ENCODE measurements at places on chromosomes 5 and 9.

- peak; percentile 65 for DNase-seq
These were observed 798 bp downstream of the REEP5 start for GRCh38 chr5:112921026-112921832.

GRCh38 chr9:17938035-17938655, 359.3 kb downstream of the SH3GL2 start:
- DNase-seq, result no peak

- no peak for DNase-seq
These were observed 29.8 kb downstream of the DAB2 start for GRCh38 chr5:39394946-39395345.

GRCh38 chr9:90070469-90070868, 465.7 kb downstream of the GADD45G start:
- no peak for DNase-seq

DNA sequence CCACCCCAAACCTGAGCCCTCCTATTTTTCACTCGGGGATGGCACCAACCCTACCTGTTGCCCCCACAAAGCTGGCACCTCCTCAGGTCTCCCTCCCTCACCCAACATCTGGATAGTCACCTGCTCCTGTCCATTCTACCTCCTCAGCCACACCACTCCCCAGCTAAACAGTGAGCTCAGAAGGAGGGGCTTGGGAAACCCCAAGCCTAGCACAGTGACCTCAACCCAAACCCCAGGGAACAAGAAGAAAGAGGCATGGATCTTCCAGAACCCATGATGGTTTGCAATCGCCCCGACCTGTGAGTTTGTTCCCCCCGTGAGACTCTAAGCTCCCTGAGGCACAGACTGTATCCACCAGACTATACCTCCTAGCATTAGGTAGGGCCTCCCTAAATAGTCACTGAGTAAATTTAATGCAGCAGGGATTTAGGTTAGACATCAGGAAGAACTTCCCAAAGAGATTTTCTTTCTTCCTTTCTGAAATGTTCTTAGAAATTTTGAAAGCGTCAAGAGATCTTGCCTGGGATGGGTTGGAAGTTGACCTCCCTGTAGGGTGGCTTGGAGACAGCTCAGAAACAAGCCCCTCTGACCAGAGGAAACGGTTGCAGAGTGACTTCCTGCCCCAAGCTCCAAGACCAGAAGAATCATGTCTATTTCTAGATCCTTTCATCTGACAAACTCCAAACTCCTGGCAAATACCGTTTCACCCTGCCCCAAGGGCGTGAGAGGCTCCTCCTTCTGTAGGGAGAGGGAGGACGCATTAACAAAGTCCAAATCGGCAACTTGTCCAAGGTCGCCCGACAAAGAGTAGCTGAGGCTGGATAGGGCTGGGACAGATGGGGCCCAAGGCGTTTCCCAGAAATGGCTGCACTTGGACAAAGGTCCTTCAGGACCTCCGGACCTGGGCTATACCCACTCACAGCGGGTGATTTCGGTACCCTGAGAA, 4.1 kb downstream of the FIBCD1 start:
- no peak for DNase-seq

DNA sequence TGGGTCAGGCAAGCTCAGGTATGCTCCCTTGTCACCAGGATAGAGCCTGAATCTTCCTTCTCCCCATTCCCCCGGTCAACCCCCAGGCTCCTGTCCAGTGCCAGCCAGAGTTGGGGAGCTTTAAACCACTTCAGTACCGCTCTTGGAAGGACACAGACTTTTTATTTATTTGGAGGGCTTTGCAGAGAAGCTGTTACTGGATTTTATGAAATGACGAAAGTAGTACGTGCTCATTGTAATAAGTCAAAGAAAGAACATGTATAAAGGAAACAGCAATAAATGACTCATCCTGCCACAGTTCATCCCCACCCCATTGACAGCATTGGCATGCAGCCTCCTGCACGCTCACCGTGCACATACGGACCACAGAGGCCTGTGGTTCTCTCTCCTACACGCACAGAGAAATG, 230.3 kb downstream of the AUH start:
- no peak for DNase-seq

- DNase-seq, result no peak
These were observed 37.9 kb downstream of the SPZ1 start for GRCh38 chr5:80357671-80358070.

- no peak for DNase-seq
These were observed 109.9 kb upstream of the IFNE start for GRCh38 chr9:21592063-21592338.

DNA sequence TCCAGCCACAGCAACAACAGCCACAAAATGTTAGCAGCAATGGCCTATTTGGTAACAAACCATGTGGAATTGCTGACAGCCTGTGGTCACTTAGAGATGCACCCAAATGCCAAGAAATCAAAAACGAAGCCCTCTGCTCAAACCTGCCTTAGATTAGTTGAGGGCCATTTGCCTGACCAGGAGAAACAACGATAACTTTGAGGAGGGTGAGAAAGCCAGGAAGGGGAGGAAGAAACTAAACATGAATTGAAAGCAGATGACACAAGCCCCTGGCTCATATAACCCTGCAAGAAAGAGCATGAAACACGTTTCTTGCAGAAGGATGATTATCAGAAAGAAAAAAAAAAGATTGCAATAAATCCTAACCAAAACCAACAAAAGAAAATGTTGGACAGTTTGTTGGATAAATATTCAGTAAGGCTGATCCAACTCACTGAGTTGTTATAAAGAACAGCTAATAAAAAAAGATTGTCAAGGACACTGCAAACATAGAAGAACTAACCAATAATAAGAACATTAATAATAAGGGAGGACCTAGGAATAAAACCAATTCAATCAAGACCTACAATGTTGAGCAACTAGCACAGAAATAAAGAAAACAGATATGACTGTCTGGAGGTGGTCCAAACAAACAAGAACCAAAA, 140.5 kb upstream of the SLC30A5 start:
- no peak for DNase-seq

DNA sequence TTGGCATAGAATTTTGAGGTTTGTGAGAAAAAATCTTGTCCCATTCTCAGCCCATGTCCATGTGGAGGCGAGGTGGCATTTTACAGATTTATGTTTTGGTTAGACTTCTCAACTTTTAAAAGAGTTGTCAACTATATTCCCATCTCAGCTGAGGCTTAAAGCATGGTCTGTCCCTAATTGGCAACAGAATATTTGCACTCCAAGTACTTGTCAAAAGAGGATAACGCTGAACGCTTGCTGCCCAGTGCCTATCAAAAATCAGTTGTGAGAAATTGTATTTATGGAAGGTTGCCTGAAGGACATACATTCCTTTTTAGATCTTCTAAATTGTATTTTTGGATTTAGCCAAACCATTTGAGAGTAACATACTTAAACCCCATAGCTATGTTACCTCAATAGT, 202.0 kb downstream of the SLF1 start:
- DNase-seq, result no peak

DNA sequence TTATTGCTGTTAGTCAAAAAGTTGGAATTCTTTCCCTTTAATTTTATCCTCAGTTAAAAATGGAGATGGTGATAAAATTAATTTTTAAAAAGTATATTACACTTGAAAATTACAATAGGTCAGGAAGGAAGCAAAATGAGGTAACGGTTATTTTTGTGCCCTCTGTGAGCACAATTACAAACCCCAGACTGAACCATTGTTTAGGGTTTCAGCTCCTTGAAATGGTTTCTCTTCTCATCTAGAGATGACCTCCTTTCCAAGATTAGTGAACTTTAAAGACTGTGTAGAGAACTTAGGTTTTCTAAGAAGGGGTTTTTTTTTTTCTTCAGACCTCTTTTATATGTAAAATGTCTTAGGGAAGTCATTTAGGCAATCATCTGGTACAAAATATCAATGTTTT, 126.2 kb upstream of the CHD1 start:
- no peak for DNase-seq

DNA sequence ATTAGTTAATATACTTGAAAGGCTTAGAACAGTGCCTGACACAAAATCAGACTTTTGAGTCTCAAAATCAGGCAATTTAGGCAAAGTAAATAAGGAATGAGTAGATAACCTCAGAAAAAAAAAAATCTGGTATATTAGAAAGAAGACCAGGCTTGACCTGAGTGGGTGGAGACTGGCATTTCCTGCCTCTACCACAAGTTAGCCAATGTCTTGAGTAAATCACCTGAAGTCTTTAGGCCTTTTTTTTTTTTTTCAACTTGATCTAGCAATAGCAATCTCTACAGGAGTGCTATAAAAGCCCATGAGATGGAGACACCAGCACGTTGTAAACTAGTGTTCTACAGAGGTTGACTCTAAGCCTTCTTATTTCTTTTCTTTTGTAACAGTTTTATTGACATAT, 104.2 kb upstream of the RASEF start:
- DNase-seq, result no peak

DNA sequence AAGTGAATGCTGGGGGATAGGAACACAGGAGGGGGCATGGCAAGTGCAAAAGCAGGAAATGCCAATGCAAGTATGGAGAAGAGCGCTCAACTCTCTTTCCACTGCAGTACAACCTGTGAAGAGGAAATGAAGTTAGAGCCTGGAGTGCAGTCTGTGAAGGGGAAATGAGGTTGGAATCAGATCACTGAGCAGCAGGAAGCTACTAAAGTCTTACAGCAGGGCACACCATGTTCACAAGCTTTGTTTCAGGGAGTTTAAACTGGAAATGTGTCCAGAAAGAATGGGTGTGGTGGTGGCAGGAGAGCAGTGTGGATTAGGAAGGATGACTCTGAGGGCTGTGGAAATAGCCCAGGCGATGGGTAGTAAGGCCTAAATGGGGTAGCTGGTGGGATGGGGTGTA, 15.4 kb downstream of the ARHGEF37 start:
- DNase-seq, result no peak

- DNase-seq, result no peak
These were observed 2.8 kb downstream of the LPCAT1 start for GRCh38 chr5:1520791-1521453.

GRCh38 chr5:149855366-149855765, 89.2 kb downstream of the PDE6A start:
- no peak for DNase-seq

DNA sequence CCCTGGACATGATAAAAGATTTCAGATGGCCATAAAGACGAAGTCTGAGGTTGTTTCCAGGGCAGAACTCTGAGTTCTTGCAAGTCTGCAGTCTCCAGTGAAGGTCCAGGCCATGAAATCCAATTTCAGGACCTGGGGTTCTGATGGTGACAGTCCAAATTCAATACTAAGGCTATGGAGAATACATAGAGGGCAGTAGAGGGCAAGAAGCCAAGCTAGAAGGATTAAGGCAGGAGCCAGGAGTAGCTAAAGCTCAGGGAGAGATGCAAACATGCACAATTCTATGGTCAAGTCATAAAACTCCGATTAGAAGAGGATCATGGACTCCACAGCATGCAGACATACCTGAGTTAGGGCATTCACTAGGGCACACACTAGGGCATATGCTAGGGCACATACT, 11.4 kb downstream of the SLIT3 start:
- DNase-seq, result no peak
